ENCODE measurements at places on chromosomes 3 and 15.

DNA sequence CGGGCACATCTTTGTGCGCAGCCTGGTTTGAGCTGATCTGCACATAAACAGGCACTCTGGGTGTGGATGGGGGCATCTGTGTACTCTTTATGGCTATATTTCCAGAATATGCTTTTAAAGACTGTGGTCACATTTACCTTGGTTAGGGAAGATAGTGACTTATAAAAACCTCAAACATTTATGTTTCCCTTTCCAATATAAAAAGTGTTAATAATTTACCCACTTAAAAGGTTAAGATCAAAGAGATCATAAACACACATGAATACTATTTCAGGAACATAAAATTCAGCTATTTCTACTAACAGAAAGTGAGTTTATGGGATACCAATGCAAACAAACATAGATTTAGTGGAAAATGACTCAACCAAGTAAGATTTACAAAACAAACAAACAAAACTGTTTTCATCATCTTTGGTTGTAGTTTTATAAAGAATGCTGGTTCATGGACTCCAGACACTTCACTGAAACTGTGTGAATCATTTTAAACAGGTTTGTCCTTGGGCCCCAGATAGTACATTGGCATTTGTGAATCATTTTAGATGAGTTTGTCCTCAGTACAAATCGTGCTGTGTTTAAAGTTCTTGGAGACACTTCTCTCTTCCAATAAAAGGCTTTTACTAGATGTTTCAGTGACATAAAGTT is 253.5 kb upstream of the CTDSPL start:
- DNase-seq, result no peak

DNA sequence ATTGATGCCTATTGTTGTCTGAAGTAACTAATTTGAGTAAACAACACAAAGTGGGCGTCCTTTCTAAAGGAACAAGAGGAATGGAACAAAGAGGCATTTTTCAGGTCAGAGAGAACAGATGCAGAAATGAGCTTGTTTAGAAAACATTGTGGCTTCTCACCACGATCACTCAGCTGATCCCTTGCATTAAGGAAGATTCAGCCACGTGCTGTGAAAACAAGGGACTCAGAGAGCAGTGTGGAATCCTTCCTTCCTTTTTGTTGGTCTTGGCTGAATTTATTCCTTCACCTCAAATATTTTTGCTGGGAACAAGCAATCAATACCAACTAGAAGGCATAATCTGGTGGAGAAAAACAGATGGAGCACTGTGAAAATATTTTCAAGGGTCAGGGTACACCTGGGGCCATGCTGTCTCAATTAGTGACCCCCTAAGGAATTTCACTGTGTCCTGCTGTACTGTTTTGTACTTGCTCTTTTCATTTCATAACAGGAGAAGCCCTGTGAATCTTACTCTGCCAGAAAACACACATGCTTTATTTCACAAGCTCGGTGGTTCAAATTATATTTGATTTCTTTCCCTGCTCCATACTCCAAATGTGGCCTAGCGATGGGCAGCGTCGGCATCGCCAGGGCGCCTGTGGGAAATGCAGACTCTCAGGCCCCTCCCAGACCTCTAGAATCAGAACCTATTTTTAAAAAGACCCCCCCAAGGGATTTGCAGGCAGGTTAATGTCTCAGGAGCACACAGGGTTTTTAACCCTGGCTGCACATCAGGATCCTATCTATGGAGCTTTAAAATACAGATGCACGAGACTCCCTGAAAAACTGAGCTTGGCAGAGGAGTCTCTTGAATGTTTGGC is 11.6 kb upstream of the SLC6A20 start:
- DNase-seq, result no peak

GRCh38 chr15:38263996-38264395 is 11.4 kb downstream of the SPRED1 start:
- DNase-seq, result no peak

GRCh38 chr15:60912984-60913697 is 316.0 kb downstream of the RORA start:
- DNase-seq, result no peak

GRCh38 chr15:90101969-90102890 is at the start of gene IDH2:
TSS of gene IDH2 (minus strand) at chr15:90102468. CDS start at chr15:90102390, 78 bp downstream.
- peak; percentile 66 for DNase-seq
